NCI-H1092 treated with DMSO at 0.1 percent for 48 hours (cell line): ENCODE measurements at places on chromosomes 12 and 14.
A peak's percentile ranks its signal among the peaks of the same experiment; 100 is the strongest.

- peak; percentile 45 for DNase-seq
These were observed 117.4 kb downstream of the GCH1 start for GRCh38 chr14:54785136-54785777.

- DNase-seq = no peak
These were observed 18.9 kb upstream of the NUDT4 start for GRCh38 chr12:93358821-93359220.

DNA sequence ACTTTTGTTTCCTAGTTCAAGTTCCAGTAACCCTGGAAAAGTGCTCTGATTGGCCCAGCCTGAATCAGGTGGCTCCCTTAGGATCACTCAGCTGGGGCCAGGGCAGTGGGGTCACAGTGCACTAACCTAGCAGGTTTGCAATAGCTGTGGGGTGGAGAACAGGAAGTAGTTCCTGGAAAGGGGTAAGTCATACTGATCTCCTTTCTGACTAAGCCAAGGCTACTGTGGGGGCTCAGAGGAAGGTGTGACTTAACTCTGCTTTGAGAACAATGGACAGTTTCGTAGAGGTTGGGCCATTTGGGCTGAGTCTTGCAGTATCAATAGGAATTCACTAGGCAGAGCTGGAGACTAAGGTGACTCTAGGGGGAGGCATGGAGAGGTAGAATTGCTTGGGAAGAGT lies 89.4 kb downstream of the KIF26A start:
- no peak for DNase-seq

GRCh38 chr12:70812136-70812535 lies 108.4 kb downstream of the PTPRR start:
- no peak for DNase-seq

DNA sequence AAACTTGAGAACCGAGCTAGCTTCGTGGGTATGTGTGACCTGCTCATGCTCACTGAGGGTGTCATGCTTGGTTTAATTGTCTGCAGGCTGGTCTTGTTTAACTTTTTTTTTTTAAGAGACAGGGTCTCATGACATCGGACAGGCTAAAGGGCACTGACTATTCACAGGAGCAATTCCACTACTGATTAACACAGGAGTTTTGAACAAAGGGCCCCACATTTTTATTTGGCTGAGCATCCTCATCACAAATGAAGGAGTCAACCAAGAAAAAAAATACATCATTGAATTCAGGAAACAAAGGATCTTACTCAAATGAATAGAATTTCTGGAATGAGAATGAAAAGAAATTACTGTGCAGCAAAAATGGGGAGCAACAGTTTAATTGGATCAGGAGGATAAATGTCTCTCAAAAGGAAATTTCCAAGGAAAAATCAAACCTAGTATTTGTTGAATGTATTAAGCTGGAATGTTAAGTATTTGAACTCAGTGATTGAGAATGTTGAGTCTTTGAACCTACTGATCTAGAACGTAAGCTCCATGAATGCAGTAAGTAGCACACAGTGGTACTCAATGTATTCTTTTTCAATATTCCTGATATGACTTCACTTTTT lies 20.8 kb upstream of the PYROXD1 start:
- no peak for DNase-seq
